ENCODE measurements at places on chromosomes 12 and 14.

DNA sequence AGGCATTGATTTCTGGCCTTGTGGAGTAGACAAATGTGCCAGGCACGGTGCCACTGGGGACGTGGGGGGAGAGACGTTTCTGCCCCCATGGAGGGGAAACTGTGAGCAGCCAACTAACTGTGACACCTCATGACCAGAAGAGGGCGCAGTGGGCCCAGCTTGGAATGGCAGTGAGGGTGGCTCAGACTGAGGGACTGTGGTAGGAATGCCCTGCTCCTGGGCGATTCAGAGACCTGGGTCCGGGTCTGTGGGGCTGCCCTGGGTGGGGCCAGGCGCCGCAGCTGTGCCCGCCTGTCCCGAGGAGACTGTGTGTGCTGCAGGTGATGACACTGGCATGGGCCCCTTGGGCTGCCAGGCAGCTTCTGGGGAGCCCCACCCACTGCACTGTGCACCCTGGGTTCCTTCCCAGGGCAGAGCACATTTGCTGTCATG is 60.6 kb downstream of the SLC25A47 start:
- no peak for DNase-seq

- no peak for DNase-seq
Observed at GRCh38 chr14:26255213-26255612, 342.6 kb downstream of the NOVA1 start.

DNA sequence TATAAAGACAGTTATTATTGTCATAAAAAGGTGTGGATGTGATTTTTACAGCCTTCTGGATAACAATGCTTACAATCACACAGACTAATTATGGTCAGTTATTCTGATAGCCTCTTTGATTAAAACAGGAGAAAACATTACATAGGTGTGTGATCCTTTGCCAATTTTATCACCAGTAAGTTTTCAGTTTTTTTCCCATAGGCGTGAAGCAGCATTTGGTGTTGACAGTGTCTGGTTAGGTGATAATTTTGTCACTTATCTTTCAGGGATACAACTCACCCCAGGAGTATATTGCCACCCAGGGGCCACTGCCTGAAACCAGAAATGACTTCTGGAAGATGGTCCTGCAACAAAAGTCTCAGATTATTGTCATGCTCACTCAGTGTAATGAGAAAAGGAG is 208.8 kb downstream of the EPS8 start:
- DNase-seq: no peak

DNA sequence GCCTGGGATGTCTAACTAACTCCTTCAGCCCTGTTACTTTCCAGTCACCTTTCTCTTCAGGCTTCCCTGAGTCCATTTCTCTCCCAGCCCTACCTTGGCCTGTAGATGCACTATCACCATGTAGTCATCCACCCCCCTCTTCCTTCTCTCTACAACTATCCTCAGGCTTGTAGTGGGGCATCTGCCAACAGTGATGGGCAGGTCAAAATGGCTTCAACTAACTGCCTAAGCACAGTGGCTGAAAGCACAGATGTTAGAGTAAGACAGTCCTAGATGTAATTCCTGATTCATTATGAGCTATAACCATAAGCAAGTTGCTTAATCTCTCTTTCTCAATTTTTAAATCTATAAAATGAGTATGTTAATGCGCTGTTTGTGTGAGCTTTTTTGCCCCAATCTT is 133.6 kb upstream of the NAV3 start:
- DNase-seq: no peak

DNA sequence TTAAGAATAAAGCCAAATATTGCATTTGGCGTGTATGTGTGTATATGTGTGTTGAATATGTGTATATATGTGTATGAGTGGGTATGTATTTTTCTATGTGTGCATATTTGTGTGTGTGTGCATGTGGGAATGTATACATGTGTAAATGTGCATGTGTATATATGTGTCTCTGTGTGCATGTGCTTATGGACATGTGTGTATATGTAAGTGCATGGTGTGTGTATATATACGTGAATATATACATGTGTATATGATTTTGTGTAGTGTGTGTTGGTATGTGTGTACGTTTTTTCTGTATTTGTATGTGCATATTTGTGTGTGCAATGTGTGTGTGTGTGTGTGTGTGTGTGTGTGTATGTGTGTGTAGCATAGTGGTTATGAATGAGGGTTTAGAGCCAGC is 1021.0 kb downstream of the AACS start:
- DNase-seq: no peak

DNA sequence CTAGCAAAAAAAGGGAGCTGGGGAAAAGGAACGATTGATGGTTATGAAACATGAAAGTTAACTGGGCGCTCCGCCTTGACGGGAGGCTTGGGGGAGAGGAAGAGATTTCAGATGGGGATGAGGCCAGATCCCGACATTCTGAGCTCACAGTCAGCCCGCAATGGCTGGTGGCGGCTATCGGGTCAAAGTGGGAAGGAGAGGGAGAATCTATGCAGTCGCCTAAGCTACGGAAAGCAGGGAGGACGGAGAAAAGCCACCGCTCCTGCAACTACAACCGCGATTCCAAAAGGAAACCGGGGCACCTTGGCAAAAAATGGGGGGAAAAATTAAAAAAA is 502 bp downstream of the MPHOSPH9 start:
- no peak for DNase-seq

GRCh38 chr14:105912641-105913180 is 386.3 kb downstream of the TMEM121 start:
- no peak for DNase-seq

GRCh38 chr12:14846876-14847580 is 3.7 kb upstream of the ART4 start:
- no peak for DNase-seq

DNA sequence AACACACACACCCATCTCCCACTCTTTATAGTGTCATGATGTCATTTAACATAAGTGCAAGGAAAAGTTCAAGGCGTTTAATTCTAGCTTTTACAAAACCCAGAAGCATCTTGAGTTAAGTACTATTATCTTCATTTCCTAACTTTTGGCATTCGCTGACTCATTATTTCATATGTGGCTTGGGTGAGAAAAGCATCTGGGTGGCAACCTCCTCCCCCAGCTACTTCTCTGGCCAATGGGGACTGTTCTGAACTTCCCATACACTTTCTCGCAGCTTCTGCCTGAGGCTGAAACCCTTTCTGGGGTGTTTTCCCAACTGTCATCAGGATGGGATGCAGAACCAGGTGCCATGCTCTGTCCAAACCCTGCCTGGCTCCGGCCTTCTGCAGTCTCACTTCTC is 2.8 kb upstream of the MARK3 start:
- no peak for DNase-seq

DNA sequence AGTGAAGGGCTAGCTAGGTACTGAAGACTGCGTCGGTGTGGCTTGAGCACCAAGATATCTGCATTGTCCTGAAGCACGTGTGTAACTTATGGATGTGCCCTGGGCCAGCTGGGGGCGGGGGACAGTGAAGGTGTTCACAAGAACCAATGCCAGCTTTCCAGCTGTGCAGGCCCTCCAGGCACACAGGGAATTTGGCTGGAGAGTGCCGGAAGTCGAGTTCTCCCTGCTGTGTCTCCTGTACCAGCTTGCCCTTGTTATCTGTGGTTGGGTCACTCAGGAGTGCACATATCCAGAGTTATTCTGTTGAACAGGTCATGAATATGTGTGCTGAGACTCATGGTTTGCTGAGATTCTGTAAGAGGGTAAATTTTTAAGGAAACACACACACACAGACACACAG is 75.9 kb upstream of the CRY1 start:
- no peak for DNase-seq

GRCh38 chr12:53502983-53503728 is 2.1 kb downstream of the TARBP2 start:
- DNase-seq: no peak

DNA sequence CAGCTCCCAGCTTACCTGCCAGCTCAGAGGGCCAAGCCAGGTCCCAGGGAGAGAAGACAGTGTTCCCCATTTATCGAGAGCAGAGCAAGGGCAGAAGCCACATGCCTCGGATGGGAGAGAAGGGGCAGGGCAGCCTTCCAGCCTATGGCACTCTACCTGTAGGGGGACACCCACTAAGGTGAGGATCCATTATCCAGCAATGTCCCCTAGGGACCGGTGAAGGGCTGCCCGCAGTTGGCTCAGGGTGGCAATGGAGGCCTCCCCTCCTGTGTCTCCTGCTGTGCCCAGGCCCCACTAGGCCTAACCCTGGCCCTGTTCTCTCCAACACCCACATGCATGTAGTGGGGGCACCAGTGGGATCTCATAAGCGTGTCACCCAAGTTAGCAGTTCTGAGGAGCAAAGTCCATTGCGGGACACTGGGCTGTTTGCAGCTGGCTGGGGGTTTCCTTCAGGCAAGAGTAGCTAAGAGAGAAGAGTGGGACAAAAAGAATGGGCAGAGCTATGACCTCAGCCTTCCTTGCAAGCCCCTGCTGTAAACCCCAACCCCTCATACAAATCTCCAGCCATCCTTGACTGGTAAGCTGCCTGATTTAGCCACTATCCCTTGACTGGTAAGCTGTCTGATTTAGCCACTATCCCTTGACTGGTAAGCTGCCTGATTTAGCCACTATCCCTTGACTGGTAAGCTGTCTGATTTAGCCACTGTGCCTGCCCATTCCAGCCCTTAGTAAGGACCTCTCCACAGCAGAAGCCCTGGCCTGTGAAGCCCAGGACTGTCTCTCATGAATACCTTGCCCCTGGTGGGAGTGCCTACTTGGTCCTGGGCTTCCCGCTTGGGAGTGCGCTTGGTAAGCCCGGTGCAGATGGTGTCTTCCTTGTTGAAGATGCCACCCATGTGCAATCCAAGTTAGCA is 5.2 kb upstream of the ASB2 start:
- no peak for DNase-seq

- DNase-seq: no peak
Observed at GRCh38 chr14:87492561-87492960, 500.4 kb downstream of the GALC start.

- no peak for DNase-seq
Observed at GRCh38 chr14:30737916-30738315, 115.8 kb downstream of the SCFD1 start.

- DNase-seq: no peak
Observed at GRCh38 chr12:44286821-44287505, 451.1 kb downstream of the TMEM117 start.

GRCh38 chr12:87661786-87662377 is 367.3 kb downstream of the C12orf50 start:
- no peak for DNase-seq

- DNase-seq: no peak
Observed at GRCh38 chr14:93073910-93074769, 41.6 kb downstream of the ITPK1 start.

- no peak for DNase-seq
Observed at GRCh38 chr14:101395779-101396178, 165.5 kb upstream of the DIO3 start.

GRCh38 chr14:86510491-86510890 is 980.5 kb downstream of the FLRT2 start:
- no peak for DNase-seq

DNA sequence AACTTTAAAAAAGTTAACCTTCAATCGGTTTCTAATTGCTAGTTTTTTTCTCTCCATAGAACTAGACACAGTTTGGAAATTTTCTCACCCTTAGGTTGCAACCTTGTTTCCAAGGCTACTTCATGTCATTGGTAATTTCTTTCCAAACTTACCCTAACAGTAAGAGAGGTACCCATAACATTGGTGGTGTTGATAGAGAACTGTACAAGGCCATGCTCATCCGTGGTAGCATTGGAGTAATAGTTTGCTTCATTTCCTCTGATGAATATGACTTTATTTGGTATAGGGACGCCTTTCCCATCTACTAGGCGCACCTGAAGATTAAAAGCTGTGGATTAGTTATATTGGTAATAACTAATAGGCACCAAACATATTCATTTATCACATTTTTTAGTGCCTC is 11.6 kb downstream of the A2M start:
- no peak for DNase-seq

Data from stimulated activated CD4-positive, alpha-beta T cell treated with anti-CD3 and anti-CD28 coated beads, TNF-alpha, amount 100 ng/mL, for 1 hour (primary cell).